NCI-H146 (cell line): ENCODE measurements at places on chromosomes 6 and 20.

DNA sequence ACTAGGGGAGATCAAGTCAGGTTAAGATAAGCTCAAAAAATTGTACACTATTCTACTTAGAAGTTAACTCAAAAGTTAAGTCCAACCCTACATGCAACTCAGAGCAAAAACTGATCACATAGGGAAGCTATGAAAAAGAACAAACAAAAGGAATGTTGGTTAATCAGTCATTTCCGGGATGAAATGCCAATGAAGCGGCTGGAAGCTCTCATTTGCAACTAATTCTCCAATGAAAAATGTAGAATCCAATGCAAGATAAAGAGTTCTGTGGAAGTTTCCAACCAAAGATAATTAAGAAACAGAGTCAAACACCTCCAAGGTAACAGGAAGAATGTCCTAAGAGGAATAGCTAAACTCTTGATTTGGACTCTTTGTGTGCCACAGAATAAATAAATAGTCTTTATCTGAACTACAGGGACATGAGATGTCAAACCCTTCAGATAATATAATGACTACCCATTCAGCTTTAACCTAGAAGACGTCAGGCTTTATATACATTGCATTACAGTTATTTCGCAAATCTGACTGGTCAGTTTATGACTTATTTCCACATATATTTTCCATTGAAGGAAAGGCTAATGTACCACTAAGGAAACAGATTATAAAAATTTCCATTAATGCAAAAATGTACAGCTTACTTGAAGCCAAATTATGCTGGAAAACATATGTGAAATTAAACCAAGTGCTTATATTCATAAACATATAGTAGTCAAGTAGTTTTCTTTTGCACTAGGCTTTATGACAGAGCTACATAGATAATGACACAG, 48.0 kb upstream of the DST start:
- no peak for DNase-seq

GRCh38 chr6:75418233-75418632, 75.4 kb downstream of the FILIP1 start:
- no peak for DNase-seq

DNA sequence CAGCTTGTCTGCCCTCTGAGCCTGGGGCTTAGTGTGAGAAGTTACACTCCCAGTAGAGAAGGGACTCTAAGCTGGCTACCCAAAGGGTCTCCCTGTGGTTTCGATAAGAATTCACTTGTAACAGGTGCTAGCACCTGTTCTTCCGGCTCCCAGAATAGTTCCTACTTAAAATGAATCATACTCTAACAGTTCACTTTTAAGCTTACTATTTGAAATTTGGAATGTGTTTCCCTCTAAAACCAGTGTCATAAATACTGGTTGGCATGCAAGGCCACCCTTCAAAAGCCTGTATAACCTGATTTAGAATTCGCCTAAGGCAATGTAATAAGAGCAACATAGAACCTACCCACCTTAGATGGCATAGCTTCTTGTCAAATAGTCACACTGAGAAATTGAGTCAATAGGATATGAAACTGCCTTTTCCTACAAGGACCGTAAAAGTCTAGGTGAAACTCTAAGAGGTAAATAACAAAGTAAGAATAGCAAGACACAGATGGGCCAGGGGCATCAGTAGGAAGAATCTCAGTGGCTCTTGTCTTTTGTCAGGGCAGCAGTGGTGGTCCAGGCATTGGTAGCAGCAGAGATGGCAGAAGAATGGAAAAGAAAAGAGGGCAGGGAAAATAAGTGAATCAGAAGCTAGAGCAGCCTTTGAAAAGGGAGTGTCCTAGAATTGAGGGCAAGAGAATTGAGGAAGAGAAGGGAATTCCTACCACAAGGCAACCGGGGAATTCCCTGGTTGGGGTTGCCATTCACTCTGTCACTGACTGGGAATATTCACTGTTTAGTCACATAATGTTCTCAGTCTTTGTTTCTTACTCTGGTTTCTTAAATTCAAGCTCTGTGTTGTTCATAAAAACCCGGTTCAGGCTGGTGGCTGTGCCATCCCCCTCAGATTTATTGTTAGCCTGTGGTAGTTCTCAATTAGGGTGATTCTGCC, 91.5 kb downstream of the HIVEP2 start:
- DNase-seq, result no peak

DNA sequence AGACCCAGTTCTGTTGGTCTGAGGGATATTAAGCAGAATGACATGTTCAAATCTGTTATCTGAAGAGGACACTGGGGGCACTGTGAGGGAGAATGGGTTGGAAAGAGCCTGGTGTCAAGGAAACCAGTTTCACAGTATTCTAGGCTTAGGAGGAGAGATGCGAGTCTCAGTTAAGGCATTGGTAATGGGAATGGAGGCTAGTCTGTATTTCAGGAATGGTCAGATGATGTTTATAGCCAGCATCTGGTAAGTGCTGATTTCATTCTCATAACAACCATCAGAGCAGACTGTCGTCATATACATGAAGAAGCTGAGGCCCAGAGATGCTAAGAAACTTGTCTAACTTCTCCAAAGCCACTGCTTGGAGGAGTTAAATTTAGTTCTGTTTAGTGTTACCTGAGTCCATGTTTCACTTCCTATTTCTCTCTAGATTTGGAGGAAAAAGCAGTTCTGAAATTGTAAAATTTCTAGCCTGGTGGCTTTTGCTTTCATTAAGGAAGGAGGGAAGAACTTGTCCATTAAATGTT, 242.0 kb downstream of the ARID1B start:
- DNase-seq, result no peak

DNA sequence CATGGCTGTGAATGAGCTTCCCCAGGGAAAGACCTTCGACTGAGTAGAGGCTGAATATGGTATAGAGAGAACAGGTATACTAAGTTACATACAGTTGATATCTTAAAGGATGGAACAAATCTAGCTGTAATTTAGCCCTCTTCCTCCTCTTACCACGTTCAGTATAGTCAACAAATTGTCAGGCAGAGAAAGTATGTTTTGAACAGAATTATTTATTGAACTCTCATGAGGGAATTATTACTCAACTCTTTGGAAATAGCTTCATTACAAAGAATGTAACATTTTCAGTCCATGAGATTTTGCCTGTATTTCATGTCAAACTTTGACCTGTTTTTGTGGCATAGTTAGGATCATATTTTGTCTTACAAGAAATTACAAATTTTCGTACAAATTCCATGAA, 63.0 kb downstream of the SH3BGRL2 start:
- no peak for DNase-seq

- peak; percentile 58 for DNase-seq
These were observed 116.3 kb upstream of the CHD6 start for GRCh38 chr20:41734506-41734945.

GRCh38 chr20:3786126-3786484, 435 bp downstream of the CENPB start:
- DNase-seq, result peak; percentile 71

DNA sequence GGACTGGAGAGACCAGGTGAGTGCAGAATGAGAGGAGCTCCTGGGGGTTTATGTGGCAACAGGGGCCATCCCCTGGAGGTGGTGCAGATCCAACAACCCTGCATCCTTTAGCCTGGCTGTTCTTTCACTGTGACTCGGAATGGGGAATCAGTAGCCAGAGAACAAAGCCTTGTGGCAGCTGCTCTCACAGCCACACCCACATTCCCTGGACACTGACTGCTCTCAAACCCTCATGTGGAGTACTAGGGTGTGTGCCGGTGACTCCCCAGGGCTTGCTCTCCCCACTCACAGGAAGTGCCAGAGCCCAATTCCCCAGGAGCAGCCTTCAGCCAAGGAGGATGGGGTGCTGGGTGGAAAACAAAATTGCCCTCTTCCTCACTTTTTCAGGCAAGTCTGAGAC, 30.2 kb upstream of the GGTLC1 start:
- DNase-seq, result no peak

DNA sequence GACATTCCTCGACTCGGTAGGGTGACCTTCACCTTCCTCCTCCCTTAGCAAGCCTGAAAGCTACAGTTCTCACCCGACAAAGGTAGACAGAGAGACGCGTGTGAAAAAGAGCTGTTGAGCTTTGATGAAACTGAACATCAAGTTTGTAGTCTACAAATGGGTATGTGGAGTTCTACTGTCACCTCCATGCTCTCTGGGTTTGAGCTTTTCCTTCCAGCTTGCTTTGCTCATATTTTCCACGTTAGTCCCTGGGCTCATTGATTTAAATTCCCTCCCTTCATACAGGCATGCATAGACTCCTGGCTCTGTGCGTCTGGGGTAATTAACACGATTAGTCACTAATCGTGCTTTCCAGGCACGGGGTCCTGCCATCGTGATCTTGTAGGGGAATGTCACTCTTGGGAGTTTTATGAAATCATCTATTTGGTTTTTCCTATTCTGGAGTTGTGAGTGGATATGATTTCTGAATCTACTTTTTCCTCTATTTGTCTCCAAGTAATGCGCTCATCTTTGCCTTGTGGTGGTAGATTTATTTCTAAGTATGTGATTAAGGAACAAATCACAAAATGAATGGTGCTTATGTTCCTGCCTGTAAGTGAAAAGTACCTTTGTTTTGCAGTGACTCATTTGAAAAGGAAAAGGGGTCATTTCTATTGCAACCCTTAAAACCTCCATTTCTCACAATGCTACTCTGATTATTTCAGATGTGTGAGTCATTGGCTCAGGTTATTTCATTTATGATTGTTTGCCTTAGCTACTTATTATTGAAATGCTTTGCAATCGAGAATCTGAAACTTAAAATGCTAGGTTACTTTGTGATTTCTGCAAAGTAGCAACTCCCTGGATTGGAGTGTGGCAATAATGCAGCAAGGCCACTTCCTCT, 154.6 kb downstream of the ZDHHC14 start:
- no peak for DNase-seq
